ENCODE measurements at places on chromosomes 3 and 15. TPM values are rescaled to one million over a fixed set of nuclear protein-coding genes. Genes with fewer than 3 reads are reported as not detected.

Gene ECT2
- polyA plus RNA-seq, result 4.0 TPM

Gene VGLL3
- polyA plus RNA-seq, result 7.7 TPM

Gene MEGF11
- polyA plus RNA-seq, result 0.04 TPM

Gene ACTC1
- 2.7 TPM for polyA plus RNA-seq

Gene SLC27A2
- 0.10 TPM for polyA plus RNA-seq

Measured in ovary (tissue), 10 donors.